Activated CD8-positive, alpha-beta memory T cell treated with anti-CD3 and anti-CD28 coated beads, Interleukin-2, amount 50 U/mL, for 48 hours (primary cell): ENCODE measurements at places on chromosomes 6 and 20.

DNA sequence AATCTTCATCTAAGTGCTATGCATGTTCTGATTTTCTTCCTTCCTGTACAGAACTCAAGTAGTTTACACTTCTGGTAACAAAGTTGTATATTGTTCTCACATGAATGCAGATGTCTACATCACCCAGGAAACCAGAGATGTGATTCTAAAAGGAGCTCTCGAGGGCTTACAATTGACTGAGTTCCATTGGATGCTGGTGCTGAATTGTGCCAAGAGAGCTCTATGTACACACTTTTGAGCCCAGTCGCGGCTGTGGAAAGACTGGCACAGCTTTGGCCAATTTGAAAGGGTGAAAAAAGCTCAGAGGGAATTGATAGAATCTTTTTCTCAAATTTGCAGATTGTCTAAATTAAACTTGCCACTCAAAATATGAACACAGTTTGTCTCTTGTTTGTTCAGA is 340.7 kb downstream of the LMBRD1 start:
- DNase-seq: no peak

DNA sequence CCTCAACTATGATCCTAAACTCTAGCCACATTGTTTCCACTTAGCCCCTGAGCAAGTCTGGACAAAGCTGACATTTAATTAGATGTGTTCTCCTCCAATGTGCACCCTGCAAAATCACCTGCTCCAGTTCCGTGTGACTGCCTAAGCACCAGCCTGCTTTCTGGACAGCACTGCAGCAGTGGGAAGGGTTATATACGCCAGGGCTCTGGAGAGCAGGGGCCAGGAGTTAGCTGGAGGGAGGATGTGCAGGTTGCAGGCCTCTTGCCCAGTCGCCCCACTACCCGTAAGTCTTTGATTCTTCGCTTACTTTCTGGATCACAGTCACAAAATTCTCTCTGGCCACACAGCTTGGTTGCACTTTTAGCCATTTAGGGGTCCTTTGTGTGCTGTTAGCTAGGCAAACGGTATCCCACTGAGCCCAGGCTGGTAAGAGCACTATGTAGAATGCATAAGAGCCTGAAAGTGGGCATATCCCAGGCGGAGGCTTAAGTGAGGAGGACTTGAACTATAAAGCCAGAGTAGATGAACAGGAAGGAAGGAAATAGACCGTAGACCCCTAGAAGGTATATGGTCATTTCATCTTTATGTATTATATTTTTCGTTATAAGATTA is 10.7 kb upstream of the PLEKHG1 start:
- DNase-seq: no peak

- no peak for DNase-seq
Measured at GRCh38 chr6:127969701-127970100, 68.8 kb upstream of the THEMIS start.

- no peak for DNase-seq
Measured at GRCh38 chr6:52549428-52549827, 27.4 kb downstream of the TRAM2 start.

GRCh38 chr20:16566080-16566479 is 7.2 kb downstream of the KIF16B start:
- DNase-seq: no peak

DNA sequence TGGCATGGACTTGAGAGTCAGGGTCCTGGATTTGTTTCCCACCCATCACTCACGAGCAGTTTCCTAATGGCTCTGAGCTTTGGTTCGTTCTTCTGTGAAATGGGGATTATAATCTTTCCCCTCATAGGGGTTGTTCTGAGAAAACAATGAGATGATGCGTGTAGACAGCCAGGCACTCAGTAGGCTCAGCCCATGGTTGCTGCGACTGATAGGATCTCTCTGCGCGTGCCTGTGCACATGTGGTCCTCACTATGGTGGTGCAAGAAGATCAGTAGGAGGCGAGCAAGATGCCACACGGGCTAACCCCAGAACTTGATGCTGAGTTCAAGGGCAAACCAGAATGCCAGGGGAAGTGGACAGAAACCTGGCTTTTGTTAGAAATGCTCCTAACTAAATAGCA is 153.5 kb upstream of the KCNG1 start:
- DNase-seq: no peak

DNA sequence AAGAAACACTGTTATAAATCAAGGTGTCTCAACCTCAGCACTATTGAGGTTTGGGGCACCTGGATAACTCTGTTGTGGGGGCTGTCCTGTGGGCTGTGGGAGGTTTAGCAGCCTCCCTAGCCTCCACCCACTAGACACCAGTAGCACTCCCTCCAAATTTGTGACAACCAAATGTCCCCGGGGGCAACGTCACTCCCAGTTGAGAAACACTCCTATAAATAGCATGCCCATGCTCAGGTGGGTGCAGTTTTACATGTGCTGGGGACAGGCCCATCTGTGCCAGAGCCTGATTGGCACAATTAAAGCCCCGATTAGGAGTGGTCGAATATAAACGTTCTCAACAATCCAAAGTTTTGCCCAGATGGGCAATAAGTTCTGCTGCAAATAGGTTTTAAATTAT is 78.9 kb downstream of the FAM50B start:
- no peak for DNase-seq

- no peak for DNase-seq
Measured at GRCh38 chr6:157665180-157665579, 157.9 kb upstream of the SNX9 start.

GRCh38 chr6:119960036-119960435 is 610.5 kb upstream of the MAN1A1 start:
- DNase-seq: no peak

GRCh38 chr20:32521780-32522525 is 63.2 kb downstream of the NOL4L start:
- peak; percentile 84 for DNase-seq

- DNase-seq: no peak
Measured at GRCh38 chr6:88238065-88238464, 71.9 kb upstream of the CNR1 start.

- no peak for DNase-seq
Measured at GRCh38 chr20:45444050-45444449, 25.5 kb upstream of the WFDC2 start.

- no peak for DNase-seq
Measured at GRCh38 chr6:44278315-44278714, 8.1 kb downstream of the TMEM151B start.

GRCh38 chr6:124027392-124027791 is 223.7 kb downstream of the NKAIN2 start:
- DNase-seq: no peak

- DNase-seq: no peak
Measured at GRCh38 chr6:165649166-165650137, 13.6 kb downstream of the PDE10A start.

DNA sequence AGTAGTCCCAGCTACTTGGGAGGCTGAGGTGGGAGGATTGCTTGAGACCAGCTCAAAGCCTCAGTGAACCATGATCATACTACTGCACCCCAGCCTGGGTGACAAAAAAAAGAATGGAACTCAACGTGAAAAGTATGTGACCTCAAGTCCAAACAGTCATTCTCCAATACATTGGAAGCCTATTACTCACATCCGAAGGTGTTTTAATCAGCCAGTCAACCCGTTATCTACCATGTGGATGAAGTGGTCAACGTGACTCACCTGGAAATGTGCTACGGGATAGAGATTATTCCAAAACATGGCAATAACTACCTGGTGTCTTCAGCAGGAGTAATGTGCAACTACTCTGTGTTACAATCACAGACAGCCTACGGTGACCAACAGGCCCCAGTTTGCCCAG is 85.8 kb upstream of the TOP1 start:
- peak; percentile 7 for DNase-seq

DNA sequence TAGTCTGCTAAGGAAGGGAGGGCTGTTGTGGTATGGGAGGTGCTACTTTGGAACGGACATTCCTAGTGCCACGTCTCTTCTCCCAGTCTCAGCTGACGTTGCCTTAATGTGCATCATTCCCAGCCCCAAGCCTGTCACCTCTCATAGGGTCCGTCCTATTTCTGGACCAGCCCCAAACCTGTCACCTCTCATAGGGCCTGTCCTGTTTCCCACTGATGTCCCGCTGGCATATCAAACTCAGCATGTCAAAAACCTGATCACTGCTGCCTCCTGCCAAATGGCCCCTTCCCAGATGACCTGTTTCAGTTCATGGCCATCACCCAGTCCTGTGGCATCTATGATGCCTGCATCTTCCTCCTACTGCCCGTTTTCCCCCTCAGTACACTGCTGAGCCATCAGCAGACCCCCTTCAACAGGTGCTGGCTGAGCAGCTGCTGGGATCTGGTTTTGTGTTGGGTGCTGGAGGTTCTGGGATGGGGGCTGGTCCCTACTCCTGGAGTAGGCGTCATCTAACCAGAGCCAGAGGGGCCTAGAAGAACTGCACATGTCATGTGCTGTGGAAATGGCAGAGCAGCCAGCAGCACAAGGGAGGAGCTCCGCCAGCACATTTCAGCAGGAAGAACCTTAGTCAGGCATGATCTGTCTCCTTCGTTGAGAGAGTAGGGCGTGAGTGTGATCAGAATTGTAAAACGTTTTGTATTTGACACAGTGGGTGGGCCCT is 3.3 kb downstream of the ENTPD6 start:
- no peak for DNase-seq

GRCh38 chr6:6057442-6058053 is 50.8 kb upstream of the NRN1 start:
- DNase-seq: no peak

- no peak for DNase-seq
Measured at GRCh38 chr6:76703285-76703684, 630.8 kb upstream of the IMPG1 start.

- no peak for DNase-seq
Measured at GRCh38 chr6:13305288-13305687, 23.0 kb downstream of the TBC1D7 start.

- no peak for DNase-seq
Measured at GRCh38 chr20:53448875-53449274, 144.8 kb downstream of the ZNF217 start.

DNA sequence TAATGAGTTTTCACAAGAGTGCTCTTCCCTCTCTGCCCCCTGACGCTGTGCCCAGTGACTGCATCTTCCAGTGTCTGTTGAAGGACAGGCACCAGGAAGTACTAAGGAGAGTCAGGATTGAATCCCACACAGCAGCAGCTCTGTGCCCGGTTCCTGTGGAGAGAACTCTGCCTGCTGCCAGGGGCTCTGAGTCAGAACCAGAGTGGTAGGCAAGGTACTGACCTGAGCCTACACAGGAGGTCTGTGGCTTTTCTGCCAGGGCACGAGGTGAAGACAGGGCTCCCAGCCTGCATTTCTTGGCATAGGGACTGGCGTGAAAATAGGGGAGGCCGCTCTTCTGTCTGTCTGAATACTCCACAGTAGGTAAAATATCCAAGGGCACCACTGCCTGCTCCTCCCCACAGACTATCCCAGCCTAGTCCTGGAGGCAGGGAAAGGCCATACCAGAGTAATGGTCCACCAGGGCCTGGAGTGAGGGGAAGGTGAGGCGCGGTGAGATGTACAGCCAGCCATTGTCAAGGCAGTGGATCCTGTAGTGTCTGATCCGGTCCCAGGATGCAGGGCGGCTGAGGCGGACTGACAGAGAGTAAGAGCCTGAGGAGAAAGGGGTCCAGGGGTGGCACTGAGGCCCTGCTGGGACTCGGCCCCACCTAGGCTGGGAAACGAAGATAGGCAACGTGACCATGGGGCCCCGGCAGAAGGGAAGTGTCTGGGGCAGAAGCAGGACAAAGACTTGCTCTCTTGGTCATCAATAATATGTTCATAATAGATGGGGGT is 9.4 kb downstream of the RAB5IF start:
- DNase-seq: no peak

DNA sequence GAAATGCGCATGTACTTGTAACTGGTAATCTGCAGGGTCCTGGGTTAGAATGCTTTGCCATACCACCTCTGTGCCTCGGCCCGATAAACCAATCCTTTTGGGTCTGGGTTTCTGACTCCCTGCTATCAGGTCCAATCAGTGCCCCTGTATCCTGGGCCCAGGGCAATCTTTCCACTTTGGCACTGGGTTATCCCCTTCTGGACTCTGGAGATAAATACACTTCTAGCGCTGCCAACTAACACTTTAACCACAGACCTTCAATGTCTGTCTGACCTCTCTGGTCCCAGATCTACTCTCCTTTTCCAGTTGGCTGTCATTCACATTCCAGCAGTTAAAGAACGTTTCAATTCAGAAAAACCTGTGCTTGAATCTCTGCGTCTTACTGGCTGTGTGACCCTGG is 55.3 kb downstream of the DNAAF9 start:
- no peak for DNase-seq

GRCh38 chr6:100105919-100106529 is 112.0 kb upstream of the MCHR2 start:
- no peak for DNase-seq

DNA sequence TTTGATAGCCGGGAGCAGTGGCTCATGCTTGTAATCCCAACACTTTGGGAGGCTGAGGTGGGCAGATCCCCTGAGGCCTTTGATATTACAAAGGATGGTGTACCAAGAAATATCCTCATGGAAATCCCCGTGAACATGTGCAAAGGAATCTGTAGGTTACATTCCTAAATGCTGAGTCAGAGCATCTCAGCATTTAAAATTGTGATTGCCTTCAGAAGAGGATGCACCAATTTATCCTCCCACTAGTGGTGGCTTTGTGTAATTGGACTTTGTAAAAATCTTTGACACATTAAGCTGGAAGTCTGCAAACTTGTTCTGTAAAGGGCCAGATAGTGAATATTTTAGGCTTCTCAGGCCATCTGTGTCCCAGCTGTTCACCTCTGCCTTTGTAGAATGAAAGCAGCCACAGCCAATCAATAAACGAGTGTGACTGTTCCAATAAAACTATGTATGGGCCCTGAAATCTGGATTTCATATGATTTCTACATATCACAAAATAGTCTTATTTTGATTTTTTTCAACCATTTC is 11.8 kb downstream of the TMEM14B start:
- DNase-seq: no peak

DNA sequence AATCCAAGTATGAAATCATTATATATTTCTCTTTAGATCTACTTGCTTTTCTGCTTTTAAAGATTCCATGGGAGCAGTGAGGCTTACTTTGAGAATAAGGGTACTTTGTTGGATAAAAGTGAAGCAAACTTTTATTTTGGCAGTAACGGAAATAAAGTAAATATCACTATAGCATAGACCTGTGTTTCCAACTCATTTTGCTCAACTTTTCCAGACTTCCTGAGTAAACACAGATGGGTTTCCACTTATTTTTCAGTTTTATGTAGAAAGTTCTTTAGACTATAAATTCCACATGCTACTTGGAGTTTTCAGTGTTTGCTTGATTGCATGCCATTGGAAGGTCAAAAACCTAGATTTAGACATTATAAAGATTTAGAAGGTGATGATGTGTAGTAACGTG is 6.2 kb downstream of the STX16 start:
- DNase-seq: no peak

DNA sequence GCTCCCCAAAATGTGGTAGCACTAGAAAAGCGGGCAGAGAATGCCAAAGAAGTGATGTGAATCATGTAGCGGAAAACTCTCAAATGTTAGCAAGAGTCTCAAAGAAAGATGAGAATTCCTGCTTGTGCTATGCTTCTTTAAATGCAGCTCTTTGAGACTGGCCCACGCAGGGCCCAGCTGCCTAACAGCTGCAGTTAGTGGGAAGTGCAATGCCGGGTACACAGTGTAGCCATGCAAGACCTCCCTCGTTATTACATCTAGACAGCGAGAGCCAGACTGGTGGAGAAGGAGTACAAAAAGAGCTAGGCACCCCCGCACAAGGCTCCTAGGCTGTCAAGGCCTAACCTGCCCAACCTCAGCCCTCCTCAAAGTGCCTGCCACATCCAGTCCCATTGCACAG is 201.7 kb upstream of the PRDM1 start:
- DNase-seq: no peak

- DNase-seq: no peak
Measured at GRCh38 chr6:56144538-56145324, 102.6 kb downstream of the COL21A1 start.

GRCh38 chr6:151807513-151808370 is at the start of gene ESR1:
Gene ESR1, plus strand, starts transcription at chr6:151807682. Its CDS starts 231 bp downstream, at chr6:151807913.
- no peak for DNase-seq
